ENCODE measurements at places on chromosomes 5 and 9.

GRCh38 chr5:59599729-59600128 lies 293.8 kb downstream of the PDE4D start:
- DNase-seq: no peak

DNA sequence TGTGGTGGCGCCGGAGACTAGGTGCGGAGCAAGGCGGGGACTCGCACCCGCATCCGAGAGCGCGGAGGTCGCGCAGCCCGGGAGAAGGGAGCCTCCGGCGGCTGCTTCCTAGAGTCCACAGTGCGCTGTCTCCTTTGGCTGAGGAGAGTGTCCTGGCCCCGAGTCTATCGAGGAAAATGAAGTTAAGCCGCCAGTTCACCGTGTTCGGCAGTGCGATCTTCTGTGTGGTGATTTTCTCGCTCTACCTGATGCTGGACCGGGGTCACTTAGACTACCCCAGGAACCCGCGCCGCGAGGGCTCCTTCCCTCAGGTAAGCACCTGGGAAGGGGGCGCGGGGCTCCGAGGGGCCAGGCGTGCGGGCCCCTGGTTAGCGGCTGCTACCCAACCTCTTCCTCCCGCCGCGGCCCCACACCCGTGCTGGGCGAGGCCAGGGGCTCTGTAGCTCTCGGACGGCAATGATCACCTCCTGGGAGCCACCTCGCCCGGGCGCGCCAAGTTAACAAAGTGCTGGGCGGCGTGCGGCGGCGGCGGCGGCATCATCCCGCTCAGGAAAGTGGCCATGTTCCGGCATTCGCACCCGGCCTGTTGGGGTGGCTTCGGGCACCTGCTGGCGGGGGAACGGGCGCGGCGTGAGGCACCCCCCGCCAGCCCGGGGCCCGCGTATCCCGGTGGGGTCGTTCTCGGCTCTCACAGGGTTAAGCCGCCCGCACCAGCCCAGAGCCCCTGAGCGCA lies 681 bp downstream of the MAN2A1 start:
- DNase-seq: no peak

DNA sequence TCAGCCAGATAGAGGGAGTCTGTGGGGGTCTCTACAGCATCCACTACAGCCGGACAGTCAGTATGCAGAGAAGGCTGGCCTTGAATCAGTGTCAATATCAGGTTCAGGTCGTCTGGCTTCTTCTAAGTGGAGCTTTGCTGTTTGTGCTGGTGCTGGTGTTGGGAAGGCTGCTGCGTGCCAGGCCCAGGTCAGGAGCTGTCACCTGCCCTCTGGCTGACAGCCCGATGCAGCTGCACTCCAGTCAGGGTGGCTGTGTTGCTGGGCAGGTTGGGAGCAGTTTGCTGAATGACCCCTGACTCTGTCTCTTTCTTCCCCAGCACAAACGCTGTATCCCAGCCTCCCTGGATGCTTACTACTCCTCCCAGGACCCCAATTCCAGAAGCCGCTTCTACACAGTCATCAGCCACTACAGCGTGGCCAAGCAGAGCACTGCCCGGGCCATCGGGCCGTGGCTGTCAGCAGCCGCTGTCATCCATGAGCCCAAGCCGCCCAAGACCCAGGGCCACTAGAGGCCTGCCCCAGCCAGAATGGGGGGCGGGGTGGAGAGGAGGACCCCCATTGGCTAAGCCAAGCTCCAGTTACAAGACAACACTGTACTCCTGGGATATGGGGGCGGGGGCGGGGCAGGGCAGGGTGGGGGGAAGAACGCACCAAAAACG lies 61.6 kb downstream of the NSG2 start:
- DNase-seq: no peak

- DNase-seq: no peak
Measured at GRCh38 chr9:123238365-123238764, 30.0 kb downstream of the STRBP start.

DNA sequence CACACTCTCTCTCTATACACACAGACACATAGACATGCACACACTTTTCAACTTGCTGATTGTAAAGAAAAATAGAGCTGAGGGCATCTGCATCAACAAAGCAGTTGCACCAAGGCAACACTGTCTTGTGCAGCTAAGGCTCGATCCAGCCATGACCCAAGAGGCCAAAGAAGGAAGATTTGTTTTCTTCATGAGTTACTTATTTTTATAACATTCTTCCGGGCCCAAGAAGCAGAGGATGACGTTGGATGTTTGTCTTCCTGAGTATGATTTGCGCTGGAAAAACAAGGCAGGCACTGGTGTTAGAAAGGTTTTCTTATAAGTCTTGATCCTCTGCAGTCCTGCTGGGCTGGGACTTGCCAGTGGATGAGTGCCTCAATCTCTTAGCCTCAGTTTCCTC lies 344.1 kb downstream of the ADAMTS6 start:
- DNase-seq: no peak

DNA sequence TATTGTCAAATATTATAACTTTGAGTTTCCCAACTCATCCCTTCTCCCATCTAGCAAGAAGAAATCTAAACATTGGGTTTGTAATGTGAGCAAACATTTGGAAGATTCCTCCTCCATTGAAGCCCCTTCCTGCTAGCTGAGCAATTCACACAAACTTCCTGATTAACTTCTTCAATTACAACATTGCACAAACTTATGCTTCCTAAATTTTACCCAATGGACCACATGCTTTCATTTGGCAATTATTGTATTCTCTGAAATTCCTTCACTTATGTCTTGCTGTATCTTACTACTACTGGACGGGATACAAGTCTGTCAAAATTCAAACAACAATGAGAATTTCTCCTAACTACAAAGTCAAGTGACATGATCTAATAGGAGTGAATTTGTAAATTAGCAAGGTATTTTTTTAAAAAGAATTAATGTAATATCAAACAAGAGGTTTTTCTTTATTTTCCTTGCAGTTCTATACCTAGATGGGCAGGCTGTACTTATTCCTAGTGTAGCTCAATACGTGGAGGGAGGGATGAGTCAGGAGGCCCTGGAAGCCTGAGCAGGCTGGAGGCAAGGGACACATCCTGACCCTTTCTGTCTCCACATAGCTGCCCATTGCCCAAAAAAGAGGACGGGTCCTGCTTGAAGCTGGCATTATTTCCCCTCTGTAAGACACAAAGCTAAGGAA lies 11.8 kb upstream of the IFNW1 start:
- DNase-seq: peak; percentile 55

DNA sequence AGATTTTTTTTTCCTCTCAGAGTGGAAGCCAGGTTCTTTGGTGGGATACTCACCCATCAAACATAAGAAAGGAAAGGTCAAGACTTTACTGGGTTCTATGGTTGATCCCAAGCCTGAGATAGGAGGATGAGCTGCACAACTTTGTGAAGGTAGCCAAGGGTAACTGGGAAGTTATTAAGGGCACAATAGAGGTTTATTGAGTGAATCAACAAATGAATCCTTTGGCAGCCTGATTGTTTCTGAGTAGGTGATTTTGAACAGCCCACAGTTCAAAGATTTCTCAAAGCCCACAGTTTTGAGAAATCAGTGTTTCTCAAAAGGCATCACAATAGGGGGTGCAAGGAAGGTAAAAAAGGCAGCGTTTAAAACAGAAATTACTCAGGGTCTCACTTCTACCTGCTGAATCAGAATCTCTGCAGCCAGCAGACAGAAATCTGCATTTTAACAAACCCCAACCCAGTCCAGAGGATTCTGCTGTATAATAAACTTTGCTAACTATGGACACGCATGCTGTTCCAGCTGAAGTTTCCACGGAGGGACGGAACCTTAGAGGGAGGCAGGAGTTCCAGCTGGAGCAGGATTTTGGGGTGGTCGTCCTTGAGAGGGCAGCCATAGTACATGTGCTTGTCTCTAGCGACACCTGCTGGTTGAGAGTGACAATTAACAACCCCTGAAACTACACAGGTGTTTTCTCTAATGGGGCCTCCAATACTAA lies 32.7 kb upstream of the FSD1L start:
- DNase-seq: peak; percentile 25

DNA sequence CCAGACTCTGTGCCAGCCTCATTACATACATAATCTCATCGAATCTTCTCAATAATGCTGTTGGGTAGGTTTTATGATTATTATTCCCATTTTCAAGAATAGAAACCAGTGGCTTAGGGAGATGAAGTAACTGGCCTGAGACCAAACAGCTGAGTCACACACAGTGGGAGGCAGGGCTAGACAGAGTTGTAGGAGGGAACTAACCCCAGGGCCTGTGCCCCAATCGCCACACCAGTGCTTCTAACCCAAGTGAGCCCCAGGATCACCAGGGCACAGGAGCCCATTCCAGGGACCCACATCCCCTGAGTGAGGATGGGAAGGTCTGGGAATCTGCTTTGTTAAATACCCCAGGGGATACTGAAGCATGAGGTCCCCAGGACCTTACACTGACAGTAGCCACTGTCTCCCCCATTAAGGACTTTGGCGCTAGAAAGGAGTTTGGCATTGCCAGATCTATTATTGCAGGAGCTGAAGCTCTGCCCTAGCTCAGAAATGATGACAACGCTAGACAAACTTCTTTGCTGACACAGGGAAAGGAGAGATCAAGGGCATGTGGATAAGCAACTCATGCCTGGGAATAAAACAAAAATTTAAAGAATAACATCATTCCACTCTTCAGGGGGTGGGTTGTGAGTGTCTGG lies 63.8 kb upstream of the PPARGC1B start:
- DNase-seq: peak; percentile 81

DNA sequence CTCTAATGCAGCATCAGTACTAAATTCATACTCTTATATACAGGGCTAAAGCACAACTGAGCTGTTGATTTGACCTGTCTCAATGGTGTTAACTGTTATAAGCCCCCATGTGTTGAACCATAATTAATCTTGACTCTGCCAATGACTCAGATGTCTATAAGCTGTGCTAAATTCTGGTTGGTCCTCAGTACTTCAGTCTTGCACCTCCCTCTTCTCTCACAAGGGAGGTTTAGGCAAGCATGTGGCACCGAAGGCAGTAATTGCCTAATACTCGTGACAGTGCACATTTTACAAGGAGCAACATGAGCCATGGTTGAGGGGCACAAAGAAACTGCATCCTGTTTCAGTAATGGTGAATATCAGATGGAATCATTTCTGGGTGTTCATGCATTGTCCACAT lies 255.9 kb downstream of the TRPM3 start:
- DNase-seq: peak; percentile 4

- DNase-seq: peak; percentile 26
Measured at GRCh38 chr5:100790170-100790665, 112.9 kb downstream of the ST8SIA4 start.

GRCh38 chr5:53438079-53438478 lies 42.4 kb upstream of the FST start:
- no peak for DNase-seq

DNA sequence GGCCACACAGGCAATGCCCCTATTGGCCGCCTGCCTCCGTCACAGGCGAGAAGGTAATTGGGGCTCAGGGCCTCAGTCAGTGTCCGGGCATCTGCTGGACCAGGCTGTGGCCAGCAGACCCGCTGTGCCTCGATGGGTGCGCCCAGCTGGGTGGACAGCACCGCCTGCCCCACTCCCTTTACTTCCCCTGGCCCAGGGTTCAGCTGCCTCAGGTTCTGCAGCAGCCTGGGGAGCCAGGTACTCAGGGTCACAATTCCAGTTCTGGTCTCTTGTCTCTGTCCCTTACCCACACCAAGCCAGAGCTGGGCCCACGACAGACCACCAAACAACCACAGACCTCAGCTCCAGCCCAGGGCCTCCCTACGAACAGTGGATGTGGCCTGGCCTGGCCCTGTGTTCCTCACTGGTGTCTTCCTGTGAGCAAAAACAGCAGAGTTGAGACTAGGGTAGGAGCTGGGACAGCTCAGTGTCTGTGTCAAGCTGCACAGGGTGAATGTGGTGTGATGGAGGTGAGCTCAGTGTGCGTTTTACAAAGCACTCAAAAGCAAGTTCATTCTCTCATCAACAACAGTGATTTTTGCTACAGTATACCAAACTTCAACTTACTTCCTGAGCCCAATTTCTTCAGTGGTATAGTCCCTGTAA lies 33.4 kb upstream of the SUSD3 start:
- DNase-seq: no peak

GRCh38 chr5:2917093-2917492 lies 165.6 kb upstream of the IRX2 start:
- DNase-seq: no peak

- no peak for DNase-seq
Measured at GRCh38 chr9:127139071-127139731, 16.8 kb upstream of the ANGPTL2 start.

DNA sequence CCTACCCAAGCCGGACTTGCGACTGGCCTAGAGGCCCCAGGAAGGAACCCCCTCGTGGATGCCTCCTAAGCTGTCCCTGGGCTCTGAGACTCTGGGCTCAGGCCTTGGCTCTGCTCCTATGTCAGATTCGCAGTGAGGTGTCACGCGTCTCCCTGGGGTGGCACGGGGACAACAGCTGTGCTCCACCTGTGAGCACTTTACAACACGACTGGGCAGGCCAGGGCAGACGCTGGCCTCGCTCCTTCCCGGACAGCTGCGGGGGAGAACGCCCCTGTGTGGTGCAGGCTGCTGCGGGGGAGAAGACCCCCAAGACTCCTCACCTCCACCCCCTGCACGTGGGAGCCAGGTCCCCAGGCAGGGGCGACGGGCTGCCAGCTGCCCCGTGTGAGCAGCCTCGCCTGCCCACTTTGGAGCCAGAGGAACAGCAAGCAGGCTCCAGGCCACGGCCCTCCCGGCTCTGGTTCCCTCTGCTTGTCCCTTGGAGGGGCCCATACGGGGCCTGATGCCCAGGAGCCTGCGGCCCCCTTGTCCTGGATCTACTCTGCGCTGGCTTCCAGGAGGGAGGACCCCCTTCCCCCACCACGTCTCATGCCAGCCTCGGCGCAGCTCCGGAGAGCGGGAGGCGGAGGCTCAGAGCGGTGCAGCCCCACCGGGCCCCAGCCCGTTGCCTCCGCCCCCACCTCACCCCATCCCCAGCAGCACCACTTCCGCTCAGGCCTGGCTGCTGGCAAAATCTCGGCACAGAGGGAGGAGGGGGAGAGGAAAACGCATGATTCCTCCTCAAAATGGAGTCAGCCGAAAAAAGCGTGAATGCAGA lies 36.0 kb downstream of the SARDH start:
- no peak for DNase-seq

- DNase-seq: no peak
Measured at GRCh38 chr5:171543148-171543815, 123.8 kb downstream of the FGF18 start.

DNA sequence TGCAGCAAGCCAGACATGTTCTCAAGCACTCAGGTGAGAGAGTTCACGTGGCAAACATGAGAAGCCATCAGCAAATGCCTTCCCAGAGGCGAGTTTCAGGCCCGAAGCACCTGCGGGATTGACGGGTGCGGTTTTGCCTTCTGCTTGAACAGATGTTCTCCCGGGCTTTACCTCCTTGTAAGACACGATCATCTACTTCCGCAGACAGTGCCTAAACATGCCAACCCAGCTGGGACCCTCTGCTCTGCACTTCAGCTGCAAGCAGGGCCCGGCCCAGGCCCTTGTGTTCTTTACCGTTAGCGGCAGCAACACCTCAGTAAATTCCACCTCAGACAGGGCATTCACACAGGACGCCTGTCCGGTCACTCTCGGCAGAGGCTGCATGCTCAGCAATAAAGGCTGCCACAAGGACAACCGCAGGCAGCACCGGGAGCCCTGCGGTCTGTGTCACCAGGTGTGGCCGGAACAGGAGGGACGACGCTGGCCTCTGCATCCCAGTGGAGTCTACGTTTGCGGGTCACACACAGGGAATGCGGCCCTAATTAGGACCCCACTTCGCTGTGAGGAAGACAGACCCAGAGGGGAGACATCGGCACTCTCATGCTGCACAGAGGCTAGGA lies 139.6 kb downstream of the ROR2 start:
- DNase-seq: no peak
